D341Med (cell line): ENCODE measurements at places on chromosomes 3 and 15.

GRCh38 chr3:10964537-10965167 lies 27.9 kb upstream of the SLC6A1 start:
- DNase-seq: no peak

DNA sequence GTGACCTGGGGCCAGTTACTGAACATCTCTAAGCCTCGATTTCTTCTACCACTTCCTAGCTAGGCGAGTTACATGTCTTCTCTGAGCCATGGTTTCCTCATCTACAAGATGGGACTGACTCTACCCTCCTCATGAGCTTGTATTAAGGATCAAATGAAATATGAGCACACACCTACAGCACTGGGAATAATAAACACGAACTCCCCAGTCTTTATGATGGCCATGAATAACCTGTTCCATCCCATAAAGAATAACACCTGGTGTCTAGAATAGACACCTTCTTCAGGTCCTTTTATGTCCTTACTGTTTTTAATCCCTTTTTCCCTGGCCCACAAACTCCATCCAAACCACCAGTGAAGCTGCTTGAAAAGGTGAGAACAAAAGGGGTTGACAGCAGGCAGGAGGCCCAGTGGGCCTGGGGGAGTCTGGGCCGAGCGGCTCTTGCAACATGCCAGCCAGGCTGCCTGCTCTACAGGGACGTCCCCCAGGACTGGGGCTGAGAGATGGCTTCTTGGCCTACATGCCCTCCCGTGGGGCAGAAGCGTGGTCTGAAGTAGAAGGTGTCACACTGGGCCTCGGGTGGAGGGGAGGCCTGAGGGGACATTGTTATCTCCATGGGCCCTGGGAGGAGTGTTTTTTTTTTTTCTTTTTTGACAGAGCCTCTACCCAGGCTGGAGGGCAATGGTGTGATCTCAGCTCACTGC lies 178.2 kb downstream of the RAB11A start:
- DNase-seq: no peak

GRCh38 chr3:186318135-186318534 lies 43.9 kb downstream of the DGKG start:
- DNase-seq: no peak

DNA sequence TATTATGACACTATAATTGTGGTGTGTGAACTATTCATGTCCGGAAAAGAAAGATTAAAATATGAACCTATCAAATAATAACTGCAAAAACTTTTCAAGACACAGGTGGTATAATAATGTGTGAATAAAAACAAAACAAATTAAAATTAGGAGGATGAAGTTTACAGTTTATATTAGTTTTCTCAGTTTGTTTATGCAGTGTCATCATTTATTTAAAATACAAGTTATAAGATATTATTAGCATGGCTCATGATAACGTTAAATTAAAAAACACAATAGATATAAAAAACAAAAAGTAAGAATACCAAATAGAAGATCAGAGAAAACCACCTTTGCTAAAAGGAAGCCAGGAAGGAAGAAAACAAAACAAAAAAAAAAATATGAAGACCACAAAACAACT lies 963.8 kb upstream of the ALCAM start:
- DNase-seq: no peak
